ENCODE measurements at places on chromosomes 12 and 14.
A peak's percentile ranks its signal among the peaks of the same experiment; 100 is the strongest.

GRCh38 chr14:103535081-103535890, 6.3 kb downstream of the TRMT61A start:
- no peak for DNase-seq

- DNase-seq = peak; percentile 42
Observed at GRCh38 chr12:124939079-124939420, 24.6 kb upstream of the UBC start.

GRCh38 chr12:1367331-1368291, 226.8 kb downstream of the FBXL14 start:
- DNase-seq = no peak

- no peak for DNase-seq
Observed at GRCh38 chr12:116087962-116088361, 189.5 kb downstream of the MED13L start.

DNA sequence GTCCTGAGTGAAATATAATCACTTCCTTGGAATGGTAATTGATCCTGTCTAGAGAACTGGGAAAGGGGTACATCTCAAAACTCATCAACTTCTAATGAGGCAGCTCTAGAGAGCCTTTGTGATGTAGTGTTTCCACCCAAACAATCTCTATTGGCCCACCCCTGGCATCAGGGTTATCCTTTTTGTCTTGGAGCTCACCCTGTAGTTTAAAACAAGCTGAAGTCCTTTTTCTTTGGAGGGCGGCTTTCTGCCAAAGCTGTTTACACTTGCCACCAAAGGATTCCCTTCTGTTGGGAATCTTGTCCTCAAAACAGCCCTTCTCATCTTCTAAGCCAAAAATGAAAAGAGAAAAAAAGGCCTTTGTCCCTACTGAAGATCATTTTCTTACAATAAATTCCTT, 60.6 kb upstream of the GTF2A1 start:
- no peak for DNase-seq

DNA sequence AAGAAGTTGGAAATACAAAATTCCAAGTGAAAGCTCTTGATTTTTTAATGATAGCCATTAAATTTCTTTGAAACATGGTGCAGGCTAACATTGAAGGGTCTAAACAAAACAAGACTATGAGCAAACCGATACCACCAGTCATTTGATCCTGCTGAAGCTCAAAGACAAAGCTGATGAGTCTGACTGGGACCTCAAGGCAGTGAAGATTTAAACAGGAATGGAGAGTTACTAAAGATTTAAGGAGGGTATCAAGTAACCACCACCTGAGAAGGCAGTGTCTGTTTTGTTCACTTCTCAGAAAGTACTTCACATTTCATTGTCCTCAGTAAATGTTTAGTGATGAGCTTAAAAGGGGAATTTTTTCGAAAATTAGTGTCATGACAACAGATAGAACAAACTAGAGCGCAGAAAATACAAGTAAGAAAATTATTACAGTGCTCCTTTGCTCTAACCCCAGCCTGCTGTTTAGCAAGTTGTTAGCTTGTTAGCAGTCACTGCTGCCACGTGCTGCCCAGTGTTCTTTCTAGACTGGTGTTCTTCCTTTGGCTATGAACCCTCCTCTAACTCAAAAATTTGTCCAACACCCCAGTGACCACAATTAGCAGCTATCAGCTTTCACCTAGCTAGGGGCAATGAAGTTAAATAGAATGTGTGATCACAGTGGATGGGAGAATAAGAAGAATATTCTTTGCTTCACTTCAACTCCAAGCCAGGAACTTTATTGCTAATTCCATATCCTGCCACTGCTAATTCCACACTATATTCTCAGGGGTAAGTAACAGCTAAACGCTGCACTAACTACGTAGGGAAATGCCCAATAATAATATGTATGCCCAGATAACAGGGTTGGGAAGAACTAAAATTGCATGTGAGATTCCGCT, 41.1 kb downstream of the YAF2 start:
- DNase-seq = no peak

DNA sequence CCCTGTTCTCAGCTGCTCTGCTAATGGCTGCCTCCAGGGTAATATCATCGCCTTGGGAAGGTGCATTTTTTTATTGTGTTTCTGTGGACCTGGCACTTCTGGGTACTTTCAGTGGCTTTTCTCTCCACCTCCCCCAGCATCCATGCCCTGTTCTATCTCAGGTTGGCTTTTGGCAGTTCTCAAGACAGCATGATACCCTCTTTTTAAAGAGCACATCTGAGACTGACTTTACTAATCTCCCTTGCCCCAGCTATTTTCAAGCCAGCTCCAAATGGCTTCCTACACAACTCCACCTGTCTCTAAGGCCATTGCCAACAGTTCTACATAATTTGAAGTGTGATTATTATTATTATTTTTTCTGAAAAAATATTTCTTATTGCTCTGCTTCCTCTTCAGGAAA, 39.1 kb downstream of the CCDC175 start:
- DNase-seq = no peak
